MM.1S (cell line): ENCODE measurements at places on chromosomes 1 and 21.

GRCh38 chr1:116690849-116691406 lies 23.4 kb upstream of the IGSF3 start:
- H3K4me3 ChIP-seq, result no peak overlapping the region
- no peaks in the 10 kb centered on the region for H3K4me1 ChIP-seq
- no peaks in the 10 kb centered on the region for H3K36me3 ChIP-seq
- H3K27me3 ChIP-seq, result no peaks in the 10 kb centered on the region
- DNase-seq, result no peak

DNA sequence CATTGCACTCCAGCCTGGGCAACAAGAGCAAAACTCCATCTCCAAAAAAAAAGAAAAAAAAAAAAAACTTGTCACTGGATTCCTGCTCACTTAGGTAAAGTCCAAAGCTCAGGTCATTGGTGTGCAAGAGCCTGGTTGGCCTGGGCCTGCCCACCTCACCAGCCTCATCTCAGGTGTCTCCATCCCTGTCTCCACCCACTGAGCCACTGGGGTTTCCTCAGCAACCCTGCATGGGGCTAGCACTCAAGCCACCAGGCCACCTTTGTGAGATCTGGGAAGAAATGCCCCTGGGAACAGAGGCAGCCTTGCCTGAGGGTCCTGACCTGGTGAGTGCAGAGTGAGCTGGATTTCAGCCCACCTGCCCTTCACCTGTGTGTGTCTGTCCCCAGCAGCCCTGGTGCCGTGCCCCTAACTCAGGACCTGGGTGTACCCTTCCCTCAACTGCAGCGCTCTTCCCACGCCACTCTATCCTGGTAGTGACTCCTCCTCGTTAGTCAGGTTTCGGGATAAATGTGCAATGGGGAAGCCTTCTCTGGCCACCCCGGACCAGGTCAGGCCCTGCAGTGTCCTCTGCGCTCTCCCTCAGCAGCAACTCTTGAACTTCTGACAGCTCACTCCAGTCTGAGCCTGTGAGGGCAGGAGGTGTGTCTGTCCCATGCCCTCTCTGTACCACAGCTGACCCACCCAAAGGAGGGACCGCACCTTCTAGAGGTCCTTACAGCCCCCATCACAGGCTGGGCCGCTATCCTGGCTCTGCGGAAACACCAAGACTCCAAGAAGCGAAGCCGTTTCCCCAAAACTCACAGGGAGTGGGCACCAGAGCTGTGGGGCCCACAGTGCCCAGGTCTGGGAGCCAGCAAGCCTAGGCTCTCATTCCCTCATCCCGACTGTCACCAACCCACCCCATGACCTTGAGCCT lies 3.3 kb downstream of the PDZK1IP1 start:
- no peak for DNase-seq
- no peaks in the 10 kb centered on the region for H3K36me3 ChIP-seq
- no peak overlapping the region for H3K4me3 ChIP-seq

DNA sequence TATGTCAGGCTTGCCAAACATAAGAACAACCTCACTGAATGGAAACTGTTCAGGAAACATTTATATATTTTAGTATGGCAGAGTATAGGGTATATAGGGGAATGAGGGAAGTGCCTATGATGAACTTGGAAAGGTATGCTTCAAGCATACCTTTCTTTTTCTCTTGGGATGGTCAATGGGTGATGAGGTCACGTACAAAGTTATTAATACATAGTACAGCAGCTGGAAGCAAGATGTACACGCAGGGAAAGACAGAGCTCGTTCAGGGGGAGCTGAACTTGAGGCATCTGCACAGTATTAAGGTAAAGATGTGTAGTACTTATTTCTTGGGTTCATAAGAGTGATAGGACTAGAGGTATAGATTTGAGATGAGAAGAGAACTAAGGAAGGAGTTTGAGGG lies 61.5 kb downstream of the ABCD3 start:
- H3K27ac ChIP-seq, result no peak overlapping the region
- no peak overlapping the region for H3K4me3 ChIP-seq
- H3K27me3 ChIP-seq, result no peaks in the 10 kb centered on the region
- H3K36me3 ChIP-seq, result no peaks in the 10 kb centered on the region
- no peaks in the 10 kb centered on the region for H3K4me1 ChIP-seq

- H3K4me1 ChIP-seq, result no peaks in the 10 kb centered on the region
Measured at GRCh38 chr1:226920446-226920894, 19.6 kb upstream of the COQ8A start.

DNA sequence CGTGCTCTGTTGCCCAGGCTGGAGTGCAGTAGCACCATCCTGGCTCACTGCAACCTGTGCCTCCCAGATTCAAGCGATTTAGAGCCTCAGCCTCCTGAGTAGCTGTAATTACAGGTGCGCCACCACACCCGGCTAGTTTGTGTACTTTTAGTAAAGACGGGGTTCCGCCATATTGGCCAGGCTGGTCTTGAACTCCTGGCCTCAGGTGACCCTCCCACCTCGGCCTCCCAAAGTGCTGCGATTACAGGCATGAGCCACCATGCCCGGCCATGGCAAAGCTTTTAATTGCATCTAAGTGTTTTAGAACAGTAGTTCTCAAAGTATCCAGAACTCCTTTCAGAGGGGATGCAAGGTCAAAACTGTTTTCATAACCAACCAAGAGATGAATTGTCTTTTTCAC lies 25.1 kb upstream of the IFNGR2 start:
- no peaks in the 10 kb centered on the region for H3K36me3 ChIP-seq
- H3K4me1 ChIP-seq, result peaks cover 45% of the 10 kb centered on the region
- DNase-seq, result no peak
- H3K27ac ChIP-seq, result no peak overlapping the region

GRCh38 chr1:244092964-244093638 lies 42.0 kb downstream of the ZBTB18 start:
- no peak overlapping the region for H3K4me3 ChIP-seq
- H3K36me3 ChIP-seq, result no peaks in the 10 kb centered on the region
- DNase-seq, result no peak
- H3K4me1 ChIP-seq, result no peaks in the 10 kb centered on the region

GRCh38 chr1:242523719-242524570 lies 552 bp downstream of the PLD5 start:
- H3K36me3 ChIP-seq, result no peaks in the 10 kb centered on the region
- H3K4me3 ChIP-seq, result peak overlapping the region; percentile 37
- H3K27ac ChIP-seq, result no peak overlapping the region

- 0 out of 2 replicates have a peak, but pooled peaks cover 5% of the 10 kb centered on the region for H3K36me3 ChIP-seq
- no peak for DNase-seq
- H3K27ac ChIP-seq, result peak overlapping the region; percentile 100
Measured at GRCh38 chr1:62436039-62436465, 797 bp upstream of the USP1 start.

- H3K27ac ChIP-seq, result no peak overlapping the region
- H3K27me3 ChIP-seq, result no peaks in the 10 kb centered on the region
Measured at GRCh38 chr21:28325618-28326017, 667.1 kb downstream of the LTN1 start.

DNA sequence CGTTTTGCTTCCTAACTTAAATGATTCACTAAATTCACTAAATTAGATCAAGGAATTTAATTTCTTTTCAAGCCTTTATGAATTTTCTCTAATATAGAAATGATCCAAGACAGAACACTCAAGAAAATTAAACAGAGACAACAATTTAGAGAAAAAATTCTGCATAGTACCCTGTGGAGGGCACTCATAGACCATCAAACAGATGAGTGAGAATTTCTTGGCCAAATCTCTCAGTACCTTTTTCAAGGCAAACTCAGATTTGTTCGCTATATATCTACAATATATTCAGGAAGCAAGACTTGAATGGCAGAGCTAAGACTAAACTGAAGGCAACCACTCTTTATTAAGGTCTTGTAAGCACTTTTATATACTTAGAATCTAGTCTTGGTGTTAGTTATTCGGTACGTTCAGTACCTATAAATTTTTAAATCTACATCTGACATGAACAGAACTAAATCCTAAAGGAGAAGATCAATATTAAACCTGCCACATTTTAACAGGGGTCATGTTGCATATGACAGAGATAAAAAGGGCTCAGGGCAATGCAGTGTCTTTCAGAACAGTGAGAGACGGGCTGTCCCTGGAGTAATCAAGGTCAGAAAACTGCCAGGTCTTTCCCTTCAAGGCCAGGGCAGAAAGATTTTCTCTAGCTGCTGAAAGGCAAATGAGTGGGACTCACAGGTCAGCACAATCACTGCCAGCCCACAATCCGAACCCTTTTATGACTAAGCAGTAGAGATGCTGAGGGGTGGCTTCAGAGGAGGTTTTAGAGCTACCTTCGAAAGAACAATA lies 118.8 kb upstream of the TMPRSS15 start:
- no peaks in the 10 kb centered on the region for H3K36me3 ChIP-seq
- H3K4me3 ChIP-seq, result no peak overlapping the region
- peak; percentile 31 for DNase-seq

GRCh38 chr1:60041783-60042182 lies 31.8 kb downstream of the C1orf87 start:
- no peak for DNase-seq
- H3K4me3 ChIP-seq, result no peak overlapping the region
- no peaks in the 10 kb centered on the region for H3K4me1 ChIP-seq
- no peak overlapping the region for H3K27ac ChIP-seq
- no peaks in the 10 kb centered on the region for H3K27me3 ChIP-seq

DNA sequence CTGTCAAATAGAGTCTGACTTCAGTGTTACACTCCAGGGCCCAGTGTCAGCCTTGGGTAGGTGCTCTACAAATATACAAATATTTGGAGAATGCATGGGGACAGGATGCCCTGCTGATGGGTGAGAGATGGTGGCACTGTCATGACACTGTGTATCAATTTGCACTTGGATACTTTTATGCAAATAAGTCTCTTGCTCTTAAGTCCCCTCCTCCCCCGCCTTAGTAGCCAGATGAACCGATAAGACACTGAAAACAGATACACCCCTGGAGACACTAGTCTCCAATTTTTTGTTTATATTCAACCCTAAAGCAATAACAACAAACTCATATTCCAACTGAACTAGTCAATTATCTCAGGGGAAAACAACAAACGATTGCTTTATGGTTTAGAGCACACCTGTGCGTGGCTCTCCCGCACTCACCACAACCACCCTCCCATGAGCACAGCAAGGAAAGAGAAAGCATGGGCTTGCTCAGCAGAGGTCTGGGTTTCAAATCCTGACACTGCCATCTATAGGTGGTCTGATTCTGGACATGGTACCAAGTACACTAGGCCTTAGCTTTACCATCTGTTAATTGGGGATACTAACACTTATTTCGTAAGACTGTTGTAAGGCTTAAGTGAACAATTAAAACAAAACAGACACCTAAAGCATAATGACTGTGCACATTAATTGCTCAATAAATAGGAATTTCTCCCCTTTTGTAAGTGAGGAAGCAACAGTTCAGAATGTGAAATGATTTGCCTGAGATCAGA lies 50.3 kb downstream of the HIVEP3 start:
- H3K4me3 ChIP-seq, result peak overlapping the region; percentile 44
- H3K4me1 ChIP-seq, result peaks cover 25% of the 10 kb centered on the region
- peak; percentile 89 for DNase-seq

DNA sequence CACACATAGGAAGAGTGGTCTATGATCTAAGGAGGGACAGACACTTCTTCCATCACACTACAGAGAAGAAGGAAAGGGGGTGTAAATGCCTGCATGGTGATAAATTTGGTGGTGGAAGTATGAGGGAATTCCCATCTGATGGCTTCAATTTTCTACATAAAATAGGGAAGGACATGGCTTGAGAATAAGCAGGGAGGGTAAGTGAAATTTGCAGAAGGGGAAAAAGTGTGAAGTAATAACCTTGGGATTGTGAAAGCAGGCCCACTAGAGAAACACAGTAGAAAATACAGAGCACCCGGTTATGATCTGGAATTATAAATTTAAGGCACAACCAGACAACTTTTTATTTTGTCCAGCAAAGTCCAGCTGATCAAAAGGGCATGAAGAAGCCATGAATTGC lies 22.7 kb upstream of the HIVEP3 start:
- no peaks in the 10 kb centered on the region for H3K36me3 ChIP-seq
- no peak overlapping the region for H3K27ac ChIP-seq
- no peaks in the 10 kb centered on the region for H3K4me1 ChIP-seq
- no peak overlapping the region for H3K4me3 ChIP-seq
- DNase-seq, result no peak

GRCh38 chr1:165144757-165145397 lies 211.6 kb downstream of the LMX1A start:
- no peaks in the 10 kb centered on the region for H3K27me3 ChIP-seq
- H3K4me1 ChIP-seq, result no peaks in the 10 kb centered on the region
- H3K36me3 ChIP-seq, result no peaks in the 10 kb centered on the region
- H3K27ac ChIP-seq, result no peak overlapping the region
- peak; percentile 74 for DNase-seq

- H3K27ac ChIP-seq, result no peak overlapping the region
- no peaks in the 10 kb centered on the region for H3K36me3 ChIP-seq
- H3K4me3 ChIP-seq, result no peak overlapping the region
- H3K4me1 ChIP-seq, result no peaks in the 10 kb centered on the region
- H3K27me3 ChIP-seq, result peaks cover 95% of the 10 kb centered on the region
Measured at GRCh38 chr1:7727809-7728471, 43.2 kb upstream of the VAMP3 start.

GRCh38 chr1:117058810-117059209 lies 1.3 kb upstream of the TTF2 start:
- H3K27ac ChIP-seq, result peak overlapping the region; percentile 93
- H3K4me3 ChIP-seq, result peak overlapping the region; percentile 72
- no peaks in the 10 kb centered on the region for H3K36me3 ChIP-seq
- DNase-seq, result no peak

DNA sequence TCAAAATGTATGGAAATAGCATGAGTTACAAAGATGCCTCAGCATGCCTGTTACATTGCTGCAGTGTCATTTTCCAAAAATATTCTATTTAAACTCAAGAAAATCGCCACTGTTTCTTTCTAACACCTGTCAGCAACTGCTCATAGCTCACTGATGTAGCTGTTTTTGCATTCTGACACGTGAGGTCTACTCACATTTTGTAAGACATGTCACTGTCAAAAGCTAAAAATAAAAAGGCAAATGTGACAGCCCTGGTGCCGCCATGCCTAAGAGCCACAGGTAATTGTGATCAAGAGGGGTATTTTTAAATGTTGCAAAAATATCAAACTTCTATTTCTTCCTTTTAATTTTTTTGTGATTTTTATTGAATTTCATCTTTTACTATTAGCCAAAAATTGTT lies 556.2 kb upstream of the TMPRSS15 start:
- no peaks in the 10 kb centered on the region for H3K36me3 ChIP-seq
- H3K4me3 ChIP-seq, result no peak overlapping the region
- H3K27ac ChIP-seq, result no peak overlapping the region
- no peak for DNase-seq
- H3K4me1 ChIP-seq, result no peaks in the 10 kb centered on the region

DNA sequence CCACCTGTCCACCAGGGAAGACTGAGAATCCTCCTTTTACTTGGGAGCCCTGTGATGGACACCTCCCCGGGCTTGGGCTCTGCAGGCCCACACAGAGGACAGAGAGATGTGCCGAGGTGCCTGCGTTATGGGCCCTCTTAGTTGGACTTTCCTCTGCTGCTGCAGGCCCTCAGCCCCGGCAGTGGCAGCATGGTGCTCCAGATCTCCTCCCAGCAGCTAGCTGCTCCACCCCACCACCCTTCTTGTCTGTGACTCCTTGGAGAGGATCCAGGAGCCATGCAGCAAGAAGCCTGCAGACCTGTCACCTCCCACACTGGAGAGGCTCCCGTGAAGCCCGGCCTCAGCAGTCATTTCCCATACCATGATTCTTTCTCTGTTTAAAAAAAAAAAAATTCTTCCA lies 27.4 kb downstream of the PHGDH start:
- H3K36me3 ChIP-seq, result no peaks in the 10 kb centered on the region
- H3K27me3 ChIP-seq, result no peaks in the 10 kb centered on the region
- H3K4me3 ChIP-seq, result no peak overlapping the region
- H3K4me1 ChIP-seq, result no peaks in the 10 kb centered on the region
- no peak for DNase-seq
